ENCODE measurements at places on chromosomes 1 and 21.

DNA sequence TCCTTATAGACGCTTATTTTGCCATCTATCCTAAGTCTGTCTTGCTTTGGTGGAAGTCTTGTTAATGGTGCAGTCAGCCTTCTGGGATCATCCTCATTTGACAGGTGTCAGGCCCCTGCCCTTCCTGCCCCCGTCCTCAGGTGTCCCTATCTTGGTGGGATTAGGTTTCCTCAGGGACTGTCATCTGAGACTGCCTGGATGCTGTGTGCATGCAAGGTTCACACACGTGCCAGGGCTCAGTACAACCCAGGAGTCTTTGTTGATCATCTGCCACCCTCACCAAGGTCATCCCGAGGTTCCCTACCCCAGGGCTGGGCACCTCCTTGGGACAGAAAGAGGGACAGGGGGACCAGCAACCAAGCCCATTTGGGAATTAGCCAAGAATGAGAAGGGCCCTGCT is 18.0 kb downstream of the PADI2 start:
- DNase-seq: no peak

DNA sequence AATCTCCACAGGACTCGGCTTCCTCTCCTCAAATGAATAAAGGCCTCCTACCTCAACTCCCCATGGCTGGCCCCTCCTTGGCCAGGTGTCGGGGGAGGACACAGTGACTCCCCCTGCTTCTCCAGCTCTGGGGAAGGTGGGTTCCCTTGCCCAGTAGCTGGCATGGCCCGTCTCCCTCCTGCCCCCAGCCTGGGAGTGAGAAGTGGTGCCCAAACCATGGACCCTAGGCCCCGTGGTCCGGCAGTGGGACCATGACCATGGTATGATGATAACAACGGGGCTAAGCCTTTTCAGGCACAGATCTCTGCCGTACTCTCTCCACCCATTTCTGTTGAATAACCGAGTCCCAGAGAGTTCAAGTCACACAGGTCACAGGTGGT is 11.2 kb downstream of the PLA2G2F start:
- no peak for DNase-seq

- no peak for DNase-seq
These were observed 1234.8 kb downstream of the MRPL39 start for GRCh38 chr21:24372506-24372905.

DNA sequence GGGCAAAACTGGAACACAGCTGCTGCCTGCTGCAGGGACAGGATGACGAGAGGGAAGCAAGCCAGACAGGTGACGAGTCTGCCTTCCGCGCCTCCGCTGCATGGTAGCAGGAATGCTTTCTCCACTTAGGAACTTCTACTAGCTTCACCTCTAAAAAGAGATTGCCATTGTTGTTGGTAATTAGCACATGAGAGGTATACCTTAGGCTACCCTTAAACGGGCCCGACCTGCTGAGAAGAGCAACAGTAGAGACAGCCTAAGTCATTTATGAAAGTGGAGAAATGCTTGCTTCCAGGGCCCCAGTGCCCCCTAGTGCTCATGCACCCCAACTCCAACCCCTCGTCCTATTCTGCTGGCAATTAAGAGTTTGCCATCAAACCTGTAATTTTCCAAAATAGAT is 96.9 kb upstream of the AKT3 start:
- DNase-seq: no peak

DNA sequence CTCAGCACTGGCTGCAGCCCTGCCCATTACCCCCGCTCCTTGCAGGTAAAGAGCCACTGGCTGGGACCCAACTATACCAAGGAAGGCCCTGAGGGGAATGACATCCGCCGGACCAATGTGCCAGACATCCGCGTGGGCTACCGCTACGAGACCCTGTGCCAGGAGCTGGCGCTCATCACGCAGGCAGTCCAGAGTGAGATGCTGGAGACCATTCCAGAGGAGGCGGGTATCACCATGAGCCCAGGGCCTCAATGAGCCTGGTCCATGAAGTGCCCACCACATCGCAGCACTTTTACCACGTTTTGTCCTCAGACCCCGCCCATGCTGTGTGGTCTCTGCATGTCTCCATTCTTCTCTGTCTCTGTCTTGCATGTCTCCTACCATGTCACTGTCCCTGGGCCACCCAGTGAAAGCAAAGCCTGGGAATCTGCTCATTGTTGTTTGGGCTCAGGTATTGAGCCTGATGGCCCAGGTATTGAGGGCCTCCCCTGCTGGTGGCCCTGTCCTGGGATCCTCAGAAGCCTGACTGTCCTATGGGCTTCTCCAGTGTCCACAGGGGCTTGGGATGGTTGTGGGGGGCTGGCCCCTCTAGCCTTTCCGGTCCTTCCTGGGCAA is 11.4 kb downstream of the AMPD2 start:
- DNase-seq: no peak

GRCh38 chr1:38465460-38465859 is 394.1 kb downstream of the RRAGC start:
- no peak for DNase-seq

- no peak for DNase-seq
These were observed 62.7 kb downstream of the SDC3 start for GRCh38 chr1:30845904-30846290.

GRCh38 chr1:232472485-232473041 is 157.4 kb downstream of the SIPA1L2 start:
- no peak for DNase-seq

GRCh38 chr1:109167001-109167506 is 46.7 kb upstream of the SARS1 start:
- DNase-seq: no peak

DNA sequence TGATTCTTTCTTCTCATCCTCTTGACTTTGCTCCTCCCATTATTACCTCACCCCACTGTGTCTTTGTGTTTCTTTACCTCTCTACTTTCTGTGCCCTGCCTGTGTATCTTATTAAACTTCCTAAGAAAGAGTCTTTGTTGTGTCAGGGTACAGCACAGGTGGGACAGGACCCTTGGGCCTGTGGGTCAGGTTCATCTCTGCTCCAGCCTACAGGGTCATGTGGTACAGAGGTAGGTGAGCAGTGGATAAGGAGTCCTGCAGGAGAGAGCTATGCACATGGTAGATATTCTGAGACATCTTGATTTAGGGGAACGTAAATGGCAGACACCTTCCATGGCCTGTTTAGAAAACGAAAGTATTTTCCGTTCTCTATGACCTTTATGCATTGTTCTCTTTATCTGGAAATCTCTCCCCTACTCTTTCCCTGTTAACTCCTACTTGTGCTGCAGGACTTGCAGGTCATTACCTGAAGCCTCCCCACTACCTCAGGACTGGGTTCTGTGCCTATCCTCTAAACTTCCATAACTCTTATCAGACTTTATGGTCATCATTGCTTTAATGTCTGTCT is 9.9 kb downstream of the GIPC2 start:
- DNase-seq: no peak

DNA sequence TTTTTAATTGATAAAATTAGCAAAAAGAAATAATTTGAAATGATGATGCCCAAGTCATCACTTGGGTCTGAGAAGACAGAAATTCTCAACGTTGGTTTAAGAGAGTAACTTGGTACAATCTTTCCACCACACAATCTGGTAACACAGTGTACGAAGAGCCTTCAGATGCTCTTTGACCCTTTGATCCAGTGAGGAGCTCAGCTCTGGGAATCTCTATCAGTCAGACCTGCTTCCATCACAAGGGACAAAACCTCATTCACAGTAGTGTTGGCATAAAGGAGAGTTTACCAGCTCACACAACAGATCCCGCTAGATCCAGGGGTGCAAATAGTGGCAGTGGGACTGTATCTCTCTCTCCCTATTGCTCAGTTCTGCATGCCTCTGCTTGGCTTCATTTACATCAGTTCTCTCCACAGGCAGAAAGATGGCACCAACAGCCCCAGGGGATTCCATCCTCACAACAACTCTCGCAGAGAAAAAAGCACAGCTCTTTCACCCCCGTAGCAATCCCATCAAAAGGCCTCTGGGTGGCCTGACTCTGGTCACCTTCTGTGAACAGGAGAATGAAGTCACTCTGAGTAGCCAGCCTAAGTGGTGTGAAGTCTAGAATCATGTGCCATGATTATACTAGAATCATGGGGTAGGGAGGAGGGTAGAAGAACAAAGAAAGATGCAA is 119.7 kb downstream of the ZNF281 start:
- peak; percentile 8 for DNase-seq

GRCh38 chr1:221227872-221228337 is 348.7 kb downstream of the HLX start:
- DNase-seq: no peak

DNA sequence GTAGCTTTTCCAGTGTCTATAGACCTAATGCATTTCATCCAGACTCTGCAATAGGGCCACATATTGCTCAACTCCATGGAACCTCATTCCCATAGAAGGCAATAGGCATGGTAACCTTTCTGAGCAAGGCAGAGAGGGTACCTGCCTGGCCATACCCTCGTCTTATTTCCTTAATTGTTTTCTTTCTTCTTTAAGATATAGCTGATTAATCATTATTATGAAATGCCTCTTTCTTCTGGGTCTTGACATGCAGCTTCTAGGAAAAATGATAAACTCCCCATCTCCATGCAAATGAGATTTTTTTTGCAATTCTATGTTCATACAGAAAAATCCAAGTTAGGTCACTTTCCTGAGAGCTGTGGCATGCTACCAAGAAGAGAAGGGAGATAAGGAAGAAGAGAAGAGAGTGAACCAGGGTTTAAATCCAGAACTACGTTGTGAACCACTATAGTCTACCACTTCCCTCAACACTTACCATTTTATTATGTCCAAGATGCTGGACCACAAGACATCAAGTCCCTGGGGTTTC is 33.0 kb upstream of the IL20 start:
- no peak for DNase-seq

- DNase-seq: no peak
These were observed 1.8 kb downstream of the LAMB3 start for GRCh38 chr1:209650454-209650853.

DNA sequence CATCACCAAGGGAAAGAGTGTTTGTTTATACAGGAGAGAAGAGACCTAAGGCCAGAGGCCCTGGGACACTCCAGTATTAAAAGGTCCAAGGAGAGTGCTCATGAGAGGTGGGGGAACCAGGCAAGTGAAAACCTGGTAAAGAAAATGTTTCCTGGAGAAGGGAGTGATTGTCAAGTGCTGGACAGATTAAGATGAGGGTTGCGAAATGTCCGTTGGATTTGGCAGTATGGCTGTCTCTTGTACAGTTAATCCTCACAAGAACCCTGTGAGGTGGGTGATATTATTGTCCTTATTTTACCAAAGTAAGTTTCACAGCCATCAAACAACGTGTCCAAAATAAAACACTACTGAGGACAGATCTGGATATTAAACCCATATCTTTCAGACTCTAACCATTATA is 44.2 kb downstream of the RPAP2 start:
- no peak for DNase-seq

DNA sequence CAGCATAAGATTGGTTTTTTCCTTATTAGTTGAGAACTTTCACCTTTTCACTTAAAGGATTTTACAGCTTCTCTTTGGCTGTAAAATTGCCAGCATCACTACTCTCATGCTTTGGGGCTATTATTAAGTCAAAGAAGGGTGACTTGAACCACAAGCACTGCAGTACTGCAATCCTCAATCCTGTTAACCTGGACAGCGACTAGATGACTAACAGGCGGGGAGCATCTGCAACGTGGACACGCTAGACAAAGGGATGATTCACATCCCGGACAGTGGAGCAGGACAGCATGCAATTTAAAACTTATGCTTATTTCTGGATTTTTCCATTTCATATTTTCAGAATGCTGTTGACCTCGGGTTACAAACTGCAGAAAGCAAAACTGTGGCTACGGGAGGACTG is 8.1 kb downstream of the ARV1 start:
- no peak for DNase-seq

- no peak for DNase-seq
These were observed 87.1 kb upstream of the DISP3 start for GRCh38 chr1:11391886-11392285.

- DNase-seq: no peak
These were observed 27.0 kb downstream of the C2CD2 start for GRCh38 chr21:41926807-41927171.

GRCh38 chr1:44353604-44354003 is 1.5 kb downstream of the ERI3 start:
- DNase-seq: no peak

DNA sequence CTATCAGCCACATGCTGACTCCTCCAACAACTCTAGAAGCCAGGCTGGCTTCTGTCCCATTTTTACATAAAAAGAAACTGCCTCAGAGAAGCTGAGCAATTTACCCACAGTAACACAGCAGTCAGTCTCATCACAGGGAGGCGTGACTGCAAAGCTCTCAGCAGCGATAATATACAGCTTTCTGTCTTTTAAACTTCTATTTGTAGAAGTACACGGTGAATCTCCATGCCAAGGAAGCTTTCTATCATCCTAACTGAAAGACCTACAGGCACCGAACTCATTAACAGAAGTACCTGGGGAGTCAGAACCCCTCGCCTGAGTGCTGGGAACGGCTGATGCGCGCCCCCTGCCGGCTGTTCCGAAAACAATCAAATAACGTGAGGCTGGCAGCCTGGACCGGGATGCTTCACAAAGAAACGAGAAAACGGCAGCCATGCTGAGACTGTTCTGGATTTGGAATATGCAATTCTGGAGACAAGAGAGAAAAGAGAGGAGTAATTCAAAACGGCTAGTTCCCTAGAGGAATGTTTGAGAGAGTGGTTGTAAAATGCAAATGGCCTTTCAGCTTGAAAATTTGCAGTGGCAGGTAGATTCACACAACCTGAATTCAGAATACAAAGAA is 43.5 kb upstream of the RAB4A start:
- DNase-seq: peak; percentile 74

DNA sequence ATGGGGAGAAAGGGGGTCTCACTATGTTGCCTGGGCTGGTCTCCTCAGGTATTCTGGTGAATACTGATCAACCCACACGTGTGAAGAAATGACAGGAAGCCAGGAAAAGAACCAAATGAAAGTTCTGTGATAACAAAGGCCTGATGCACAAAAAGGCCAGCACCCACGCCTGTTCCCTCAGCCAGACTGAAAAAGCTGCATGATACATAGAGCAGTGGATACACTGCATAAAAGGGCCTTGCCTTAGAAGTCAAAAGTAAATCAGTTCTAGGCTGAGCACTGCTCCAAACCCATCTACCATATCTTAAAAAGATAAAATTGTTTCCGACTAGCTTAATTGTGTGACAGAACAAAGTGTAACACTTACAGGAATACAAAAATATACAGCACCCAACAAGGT is 36.9 kb upstream of the PSMG1 start:
- no peak for DNase-seq

DNA sequence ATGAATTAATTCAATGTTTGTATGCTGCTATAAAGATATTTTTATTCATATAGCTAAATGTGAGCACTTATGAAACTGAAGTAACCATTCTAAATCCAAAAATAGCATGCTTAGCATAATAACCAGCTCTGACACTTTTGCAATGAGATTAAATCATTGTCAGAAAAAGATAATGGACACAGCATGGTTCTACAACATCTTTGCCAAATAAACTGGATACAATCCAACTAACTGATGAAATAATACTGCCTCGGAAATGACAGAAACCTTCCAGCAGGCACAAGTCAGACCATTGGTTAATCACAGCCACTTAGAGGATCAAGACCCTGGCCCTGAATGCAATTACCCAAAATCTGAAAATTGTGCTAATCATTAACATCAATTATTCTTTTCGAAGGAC is 592.7 kb upstream of the ADGRL4 start:
- DNase-seq: no peak

- no peak for DNase-seq
These were observed 61.4 kb upstream of the CNN3 start for GRCh38 chr1:94988356-94988755.
